ENCODE measurements at places on chromosomes 5 and 9. TPM values are rescaled to one million over a fixed set of nuclear protein-coding genes. Genes with fewer than 3 reads are reported as not detected.

Gene SAXO1
- total RNA-seq, result not detected

- no peak for DNase-seq
Measured at GRCh38 chr9:31005086-31005665, 1379.3 kb upstream of the ACO1 start.

DNA sequence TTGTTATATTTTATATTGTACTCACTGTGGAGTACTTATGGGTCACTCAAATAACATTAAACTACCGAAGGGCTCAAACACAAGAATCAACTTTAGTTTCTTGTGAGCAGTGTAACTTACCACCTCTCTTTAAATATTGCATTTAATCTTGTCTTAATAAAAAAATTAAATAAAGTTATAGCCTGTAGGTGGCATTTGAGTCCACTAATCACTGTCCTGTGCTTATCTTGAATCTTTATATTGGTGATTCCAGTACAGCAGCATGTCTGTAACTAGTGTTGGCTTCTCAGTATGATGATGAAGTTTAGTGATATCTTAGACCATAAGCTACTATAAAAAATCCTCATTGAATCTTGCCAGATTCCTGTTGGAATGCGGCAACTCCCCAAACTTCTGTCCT lies 313.8 kb downstream of the FAM170A start:
- no peak for DNase-seq

DNA sequence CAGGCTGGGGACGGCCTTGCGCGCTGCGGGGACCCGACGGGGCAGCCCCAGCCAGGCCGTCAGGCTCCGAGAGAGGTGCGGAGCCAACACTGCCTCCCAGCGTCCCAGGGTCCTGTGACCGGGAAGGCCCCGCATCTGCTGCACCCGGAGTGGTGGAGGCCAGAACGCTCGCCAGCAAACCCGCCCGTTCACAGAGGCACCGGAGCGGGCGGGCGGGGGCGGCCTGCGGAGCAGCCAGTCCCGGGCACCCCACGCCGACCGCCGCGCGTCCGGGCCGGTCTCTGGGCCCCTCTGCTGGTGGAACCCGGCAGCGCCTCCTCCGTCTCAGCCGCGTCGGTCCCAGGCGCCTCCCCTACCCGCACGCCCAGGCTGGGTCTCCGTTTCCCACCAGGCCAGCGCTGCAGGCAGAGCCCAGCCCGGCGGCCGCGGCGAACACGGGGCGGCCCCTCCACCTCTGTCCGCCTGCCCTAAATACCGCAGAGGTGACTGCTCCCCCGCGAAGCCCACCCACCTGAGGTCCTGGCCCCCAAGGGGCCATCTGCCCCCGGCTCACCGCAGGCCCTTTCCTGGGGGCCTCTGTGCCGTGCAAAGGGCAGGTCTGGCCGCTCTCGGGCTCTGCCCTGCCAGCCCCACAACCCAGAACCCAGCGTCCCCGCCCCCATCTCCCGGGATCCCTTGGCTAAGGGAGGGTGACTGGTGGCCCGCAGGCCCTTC lies 15.9 kb downstream of the EXD3 start:
- peak; percentile 81 for DNase-seq

GRCh38 chr9:76576344-76576743 lies 117.4 kb downstream of the GCNT1 start:
- no peak for DNase-seq

Data from psoas muscle (tissue), 8 donors.